ENCODE measurements at places on chromosomes 5 and 9.

DNA sequence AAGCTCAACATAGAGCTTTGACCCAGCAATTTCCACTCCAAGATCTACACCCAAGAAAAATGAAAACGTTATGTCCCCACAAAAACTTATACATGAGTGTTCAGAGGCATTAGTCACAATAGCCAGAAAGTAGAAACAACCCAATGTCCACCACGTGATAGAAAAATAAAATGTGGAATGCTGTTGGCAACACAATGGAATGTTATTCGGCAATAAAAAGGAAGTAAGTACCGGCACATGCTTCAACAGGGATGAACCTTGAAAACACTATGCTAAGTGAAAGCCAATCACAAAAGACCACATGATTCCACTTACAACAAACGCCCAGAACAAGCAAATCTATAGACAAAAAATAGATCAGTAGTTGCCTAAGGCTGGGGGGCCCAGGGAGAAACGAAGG lies 6.0 kb downstream of the UBQLN1 start:
- no peak for DNase-seq

DNA sequence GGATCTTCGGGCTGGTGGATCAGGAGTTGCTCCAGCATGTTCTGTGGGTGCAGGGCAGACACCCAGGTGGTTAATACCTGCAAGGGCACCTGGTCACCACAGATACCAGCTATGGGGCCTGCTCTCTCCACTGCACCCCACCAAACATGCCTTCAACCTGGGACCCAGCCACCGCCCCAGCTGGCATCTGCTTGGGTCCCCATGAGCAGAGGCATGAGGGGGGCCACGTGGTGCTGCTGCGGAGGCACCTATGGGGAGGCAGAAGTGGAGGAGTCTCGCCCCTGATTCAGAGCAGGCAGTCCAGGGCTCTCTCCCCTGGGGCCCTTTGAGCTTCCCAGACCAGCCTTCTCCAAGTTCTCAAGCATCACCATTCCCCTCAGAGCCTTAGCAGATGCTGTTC lies 2.9 kb downstream of the AK8 start:
- DNase-seq = no peak

- DNase-seq = no peak
Measured at GRCh38 chr5:148922606-148923005, 96.2 kb downstream of the ADRB2 start.

GRCh38 chr9:20985851-20986600 lies 45.4 kb downstream of the HACD4 start:
- no peak for DNase-seq

DNA sequence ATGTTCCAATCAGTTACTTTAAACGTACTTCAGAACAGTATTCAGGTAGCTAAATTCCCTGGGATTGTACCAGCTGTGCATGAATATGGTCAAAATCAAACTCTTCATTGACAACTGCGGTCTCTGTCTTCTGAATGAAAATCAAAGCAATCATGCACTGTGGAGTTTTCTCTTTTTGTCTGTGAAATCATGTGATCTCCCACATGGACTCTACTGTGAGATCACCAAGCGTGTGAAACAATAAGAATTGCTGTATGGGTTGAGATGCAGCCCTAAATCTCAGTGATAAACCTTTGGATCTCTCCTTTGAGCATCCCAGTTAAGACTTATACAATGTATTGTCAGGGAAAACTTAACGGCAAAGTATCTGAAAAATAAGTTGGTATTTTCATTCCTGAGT lies 6.1 kb downstream of the NRG2 start:
- DNase-seq = no peak

DNA sequence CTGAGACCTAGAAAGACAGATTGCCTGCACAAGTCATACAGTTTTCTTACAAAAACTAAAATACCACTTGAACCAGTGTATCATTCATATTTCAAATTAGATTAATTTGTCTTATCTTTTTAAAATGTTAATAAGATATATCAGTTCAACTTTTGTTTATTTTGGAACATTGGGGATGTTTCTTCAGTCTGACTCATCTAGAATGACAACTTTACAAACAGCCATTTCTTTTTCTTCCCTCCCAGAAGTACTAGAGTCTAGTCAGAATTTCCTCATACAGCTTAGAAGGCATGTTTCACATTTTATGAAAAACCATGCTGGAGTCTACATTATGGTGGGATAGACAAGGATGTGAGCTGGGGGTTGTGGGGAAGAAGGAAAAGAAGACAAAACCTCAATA lies 262.5 kb downstream of the NFIB start:
- DNase-seq = no peak

DNA sequence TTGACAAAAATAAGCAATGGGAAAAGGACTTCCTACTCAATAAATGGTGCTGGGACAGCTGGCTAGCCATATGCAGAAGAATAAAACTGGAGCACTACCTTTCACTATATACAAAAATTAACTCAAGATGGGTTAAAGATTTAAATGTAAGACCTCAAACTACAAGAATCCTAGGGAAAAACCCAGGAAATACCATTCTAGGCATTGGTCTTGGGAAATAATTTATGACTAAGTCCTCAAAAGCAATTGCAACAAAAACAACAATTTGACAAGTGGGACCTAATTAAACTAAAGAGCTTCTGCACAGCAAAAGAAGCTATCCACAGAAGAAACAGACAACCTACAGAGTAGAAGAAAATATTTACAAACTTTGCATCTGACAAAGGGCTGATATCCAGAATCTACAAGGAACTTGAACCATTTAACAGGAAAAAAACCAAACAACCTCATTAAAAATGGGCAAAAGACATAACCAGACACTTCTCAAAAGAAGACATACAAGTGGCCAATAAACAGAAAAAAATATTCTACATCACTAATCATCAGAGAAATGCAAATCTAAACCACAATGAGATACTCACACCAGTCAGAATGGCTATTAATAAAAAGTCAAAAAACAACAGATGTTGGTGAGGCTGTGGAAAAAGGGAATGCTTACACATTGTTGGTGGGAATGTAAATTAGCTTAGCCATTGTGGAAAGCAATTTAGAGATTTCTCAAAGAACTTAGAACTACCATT lies 75.2 kb upstream of the CPEB4 start:
- DNase-seq = no peak

DNA sequence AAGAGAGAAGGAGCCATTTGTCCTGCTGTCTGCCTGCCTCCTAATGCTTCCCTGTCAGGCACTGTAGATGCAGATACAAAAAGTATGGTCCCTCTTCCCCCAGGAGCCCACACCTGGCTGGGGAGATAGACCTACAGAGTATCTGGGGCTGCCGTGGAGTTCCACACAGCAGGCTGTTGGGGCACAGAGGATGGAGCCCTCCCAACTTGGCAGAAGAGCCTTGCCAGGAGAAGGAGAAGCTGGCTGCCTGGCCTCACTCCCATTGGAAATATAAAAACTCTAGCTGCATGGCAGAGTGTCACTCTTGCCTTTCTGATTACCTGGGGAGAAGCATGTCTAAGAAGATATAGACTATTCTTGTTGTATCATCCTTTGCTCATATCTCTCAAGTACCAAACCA lies 160.4 kb downstream of the FSTL4 start:
- no peak for DNase-seq

DNA sequence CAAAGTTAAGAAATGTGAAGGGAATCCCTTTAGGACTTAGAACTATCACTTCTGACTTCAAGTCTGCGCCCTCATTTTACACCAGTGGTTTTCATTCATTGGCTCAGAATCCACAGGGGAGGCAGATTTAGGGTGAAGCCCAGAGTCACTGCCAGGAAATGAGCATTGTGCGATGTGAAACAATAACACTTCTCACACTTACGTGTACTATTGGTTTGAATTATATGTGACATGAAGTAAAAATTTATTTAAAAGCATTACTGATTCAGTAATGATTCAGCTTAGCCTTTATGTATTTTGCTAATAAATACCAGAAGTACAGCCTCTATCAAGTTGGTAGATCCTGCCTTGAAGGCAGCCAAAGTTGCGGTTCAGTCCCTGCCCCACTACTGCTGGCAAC lies 98.6 kb downstream of the PAM start:
- DNase-seq = no peak

DNA sequence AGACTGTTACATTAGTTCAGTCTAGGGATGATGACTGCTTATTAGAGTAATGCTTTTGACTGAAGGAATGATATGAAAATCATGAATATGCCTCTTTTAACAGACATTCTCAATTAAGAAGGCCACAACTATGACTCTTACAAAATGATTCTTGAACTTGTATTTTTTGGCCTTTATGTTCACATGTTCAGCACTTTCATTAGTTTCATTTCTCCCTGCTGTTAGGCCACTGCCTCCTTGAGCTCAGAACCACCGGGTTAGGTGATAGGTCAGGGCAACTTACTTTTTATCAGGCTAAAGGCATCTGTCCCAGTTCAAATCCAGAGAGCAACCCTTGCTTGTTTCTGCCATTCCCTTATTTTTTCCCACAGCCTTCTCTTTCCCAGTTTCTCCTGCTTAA lies 235.2 kb upstream of the ELL2 start:
- DNase-seq = no peak

DNA sequence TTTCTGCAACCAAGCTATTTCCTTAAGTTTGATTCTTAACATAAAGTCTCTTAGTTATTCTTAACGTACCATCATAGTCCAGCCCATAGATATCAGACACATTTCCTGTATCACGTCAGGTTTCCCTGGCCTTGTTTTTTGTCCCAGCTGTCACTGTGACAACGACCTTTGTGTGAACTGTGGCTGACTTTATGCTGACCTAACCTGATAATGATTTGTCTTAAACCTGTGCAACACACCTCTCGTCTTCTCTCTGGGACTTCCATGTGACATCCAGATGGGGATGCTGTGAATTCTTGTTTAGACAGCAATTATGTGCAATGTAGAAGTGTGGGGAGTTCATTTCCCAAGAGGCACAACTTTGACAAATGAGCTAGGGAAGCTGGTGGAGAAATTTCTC lies 662.8 kb downstream of the PTPRD start:
- DNase-seq = no peak
